ENCODE measurements at places on chromosomes 5 and 9. TPM values are rescaled to one million over a fixed set of nuclear protein-coding genes. Genes with fewer than 3 reads are reported as not detected.

IGFBPL1 gene
- total RNA-seq: 0.95 TPM

ARHGEF37 gene
- total RNA-seq: 9.6 TPM

BTNL8 gene
- not detected for total RNA-seq

SH3GL2 gene
- total RNA-seq: 0.47 TPM

NADK2 gene
- 29.8 TPM for total RNA-seq

DELE1 gene
- total RNA-seq: 36.0 TPM

TEX48 gene
- not detected for total RNA-seq

GRM6 gene
- not detected for total RNA-seq

PTPN3 gene
- total RNA-seq: 12.6 TPM

NEURL1B gene
- total RNA-seq: 2.8 TPM

MEGF9 gene
- total RNA-seq: 8.3 TPM

SLC22A4 gene
- 0.09 TPM for total RNA-seq

SLC27A6 gene
- 0.05 TPM for total RNA-seq

HACD4 gene
- total RNA-seq: 1.7 TPM

PCDHGB7 gene
- 3.5 TPM for total RNA-seq

SLC36A2 gene
- not detected for total RNA-seq

PDLIM4 gene
- 1.6 TPM for total RNA-seq

ENTPD8 gene
- 1.2 TPM for total RNA-seq

SPATA9 gene
- 0.12 TPM for total RNA-seq

GPR150 gene
- 2.0 TPM for total RNA-seq

GADD45G gene
- total RNA-seq: 18.0 TPM

ALDH1A1 gene
- total RNA-seq: 162 TPM

PRUNE2 gene
- total RNA-seq: 13.5 TPM

GLDC gene
- total RNA-seq: 0.60 TPM

SPATA31E1 gene
- total RNA-seq: not detected

TRAF1 gene
- total RNA-seq: 3.1 TPM

SV2C gene
- 0.05 TPM for total RNA-seq

IFT74 gene
- total RNA-seq: 7.7 TPM

RBM27 gene
- 3.4 TPM for total RNA-seq

MOB3B gene
- 3.2 TPM for total RNA-seq

GFPT2 gene
- total RNA-seq: 10.6 TPM

SFXN1 gene
- 9.0 TPM for total RNA-seq

ERMP1 gene
- 9.3 TPM for total RNA-seq

TPD52L3 gene
- total RNA-seq: not detected

TENT4A gene
- 8.2 TPM for total RNA-seq

TXNDC8 gene
- total RNA-seq: not detected

TPPP gene
- 4.3 TPM for total RNA-seq

GABRA1 gene
- not detected for total RNA-seq

SEMA5A gene
- total RNA-seq: 6.0 TPM

CORO2A gene
- total RNA-seq: 0.64 TPM

TRPM3 gene
- 0.83 TPM for total RNA-seq

PCDHB5 gene
- 2.7 TPM for total RNA-seq

DTWD2 gene
- total RNA-seq: 4.5 TPM

TRPM6 gene
- 0.55 TPM for total RNA-seq

Data from pancreas (tissue), 10 donors.